ENCODE measurements at places on chromosomes 7 and 10.

- DNase-seq: no peak
These were observed 49.8 kb downstream of the ZNF239 start for GRCh38 chr10:43524434-43525247.

- no peak for DNase-seq
These were observed 71.3 kb upstream of the ARMC3 start for GRCh38 chr10:22856444-22857074.

DNA sequence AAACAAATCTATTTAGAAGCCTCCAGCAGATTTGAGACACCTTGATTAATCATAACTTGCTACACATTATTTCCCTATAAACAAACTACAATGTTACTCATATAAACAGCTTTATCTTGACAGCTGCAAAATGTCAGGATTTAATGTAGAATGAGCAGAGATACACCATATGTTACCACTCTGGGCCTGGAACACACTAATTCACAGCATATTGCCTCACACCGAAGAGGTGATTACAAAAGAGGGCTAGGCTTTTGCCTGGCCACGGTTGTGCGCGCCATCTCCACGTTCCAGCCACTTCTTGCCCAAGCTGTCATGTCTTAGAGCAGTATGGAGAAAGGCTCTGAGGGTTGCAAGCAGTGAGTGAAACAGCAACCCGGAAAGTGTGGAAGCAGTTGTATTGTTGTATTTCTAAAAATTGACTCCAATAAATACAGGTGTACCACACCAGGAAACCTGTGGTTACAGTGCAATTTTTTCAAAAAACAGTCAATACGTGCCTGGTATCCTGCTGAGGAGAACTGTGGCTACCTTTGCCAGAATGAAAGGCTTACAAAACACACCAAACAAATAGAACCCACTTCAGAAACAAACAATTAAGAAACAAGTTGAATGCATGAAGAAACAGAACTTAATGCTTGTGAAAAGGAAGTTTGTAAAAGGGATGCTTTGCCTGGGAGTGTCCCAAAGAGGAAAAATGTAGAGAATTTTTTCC is 498.1 kb downstream of the PLXNA4 start:
- DNase-seq: no peak

- DNase-seq: no peak
These were observed 220.0 kb upstream of the KLF6 start for GRCh38 chr10:4004990-4005389.

DNA sequence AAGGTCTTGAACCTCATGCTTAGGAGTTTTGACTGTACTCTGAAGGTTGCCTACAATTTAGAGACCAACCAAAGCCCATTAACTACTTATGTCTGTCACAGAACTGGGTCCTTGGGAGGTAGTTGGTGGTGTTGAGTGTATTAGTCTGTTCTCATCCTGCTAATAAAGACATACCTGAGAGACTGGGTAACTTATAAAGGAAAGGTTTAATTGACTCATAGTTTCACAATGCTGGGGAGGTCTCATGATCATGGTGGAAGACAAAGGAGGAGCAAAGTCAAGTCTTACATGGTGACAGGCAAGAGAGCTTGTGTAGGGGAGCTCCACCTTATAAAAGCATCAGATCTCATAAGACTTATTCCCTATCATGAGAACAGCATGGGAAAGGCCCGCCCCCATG is 319.6 kb upstream of the ZMIZ1 start:
- DNase-seq: no peak

DNA sequence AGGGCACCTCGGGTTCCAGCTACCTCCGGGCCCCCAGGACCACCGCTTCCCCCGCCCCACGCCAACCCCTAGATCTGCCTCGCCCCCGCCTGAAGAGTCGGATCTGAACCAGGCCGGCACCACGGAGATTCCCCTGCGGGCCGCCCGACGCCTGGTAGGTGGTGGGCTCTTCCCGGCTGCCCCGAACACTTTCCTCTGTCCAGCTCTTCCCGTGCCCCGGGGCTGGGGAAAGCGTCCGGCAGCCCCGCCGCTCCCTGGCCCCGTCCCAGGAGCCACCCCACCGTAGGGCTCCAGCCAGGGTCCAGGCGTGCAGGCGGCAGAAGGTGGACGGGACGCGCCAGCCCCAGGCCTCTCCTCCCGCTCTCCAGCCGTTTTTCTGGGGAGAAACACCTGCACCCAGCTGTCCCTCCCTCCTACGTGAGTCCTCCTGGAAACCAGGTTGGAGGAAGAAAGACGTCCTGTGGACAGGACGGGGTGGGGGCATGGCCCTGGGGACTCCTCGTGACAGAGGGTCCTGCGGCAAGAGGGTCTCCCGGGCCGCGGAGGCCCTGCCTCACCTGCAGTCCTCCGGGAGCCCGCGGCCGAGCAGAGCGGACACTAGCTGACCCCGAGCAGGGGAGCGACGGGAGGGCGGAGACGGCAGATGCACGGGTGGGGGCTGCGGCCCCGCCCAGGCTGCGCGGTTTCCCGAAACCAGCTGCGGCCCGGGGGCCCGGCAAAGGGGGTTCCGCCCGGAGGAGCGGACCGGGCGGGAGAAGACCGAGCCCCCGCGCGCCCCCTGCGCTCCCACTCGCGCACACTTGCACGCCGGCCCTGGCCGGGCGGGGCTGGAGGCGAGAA is at the start of gene TMEM176B:
Gene TMEM176B (minus strand): TSS at position 624 of the 840 bp plus-strand sequence. CDS start 3,795 bp downstream, outside the sequence.
- DNase-seq: no peak

DNA sequence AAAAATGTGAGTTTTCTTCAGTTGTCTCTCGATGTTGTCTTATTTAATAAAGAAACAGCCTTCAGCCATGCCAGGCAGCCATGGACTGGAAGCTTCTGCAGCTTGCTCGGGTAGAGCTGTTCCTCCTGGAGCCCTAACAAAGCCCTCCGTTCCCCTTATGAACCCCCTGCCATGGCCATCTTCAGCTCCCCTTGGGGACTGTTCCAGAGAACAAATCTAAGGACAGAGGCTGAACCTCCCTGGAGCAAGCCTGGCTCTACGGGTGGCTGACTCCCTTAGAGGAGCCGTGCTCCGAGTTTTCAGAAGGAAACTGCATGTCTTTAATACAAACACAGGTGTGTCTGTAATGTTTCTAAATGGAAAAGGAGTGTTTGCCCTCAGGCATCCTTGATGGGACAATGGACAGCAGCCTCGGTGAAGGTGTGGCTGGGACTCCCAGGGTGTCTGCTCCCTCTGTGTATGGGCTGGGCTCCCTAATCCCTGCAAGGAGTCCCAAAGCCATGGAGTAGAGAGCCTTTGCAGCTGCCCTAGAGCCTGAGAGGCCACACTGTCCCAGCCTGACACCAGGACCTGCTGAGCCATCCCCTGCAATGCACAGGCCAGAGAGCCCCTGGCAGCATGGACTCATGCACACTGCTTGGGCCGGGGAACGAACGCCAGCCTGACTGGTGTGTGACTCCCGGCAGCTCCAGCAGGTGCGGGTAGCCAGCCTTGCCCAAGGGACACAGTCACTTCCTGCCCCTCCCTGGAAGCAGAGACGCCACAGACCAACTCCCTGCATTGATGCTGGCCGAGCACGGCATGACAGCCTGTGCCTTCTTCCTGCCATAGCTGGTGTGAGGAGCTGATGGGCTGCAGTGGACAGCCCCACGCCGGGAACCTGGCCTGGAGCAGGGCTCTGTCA is 381.8 kb downstream of the TCERG1L start:
- DNase-seq: no peak

GRCh38 chr10:101939008-101939648 is 95.5 kb upstream of the KCNIP2 start:
- DNase-seq: no peak

- no peak for DNase-seq
These were observed 18.9 kb upstream of the GPR22 start for GRCh38 chr7:107450970-107451369.

Measured in stimulated activated CD4-positive, alpha-beta T cell treated with anti-CD3 and anti-CD28 coated beads, Interleukin-1b, Interleukin-23, amount 100 ng/mL, for 1 hour (primary cell).